ENCODE measurements at places on chromosomes 13 and 19. TPM values are rescaled to one million over a fixed set of nuclear protein-coding genes. Genes with fewer than 3 reads are reported as not detected.

DNA sequence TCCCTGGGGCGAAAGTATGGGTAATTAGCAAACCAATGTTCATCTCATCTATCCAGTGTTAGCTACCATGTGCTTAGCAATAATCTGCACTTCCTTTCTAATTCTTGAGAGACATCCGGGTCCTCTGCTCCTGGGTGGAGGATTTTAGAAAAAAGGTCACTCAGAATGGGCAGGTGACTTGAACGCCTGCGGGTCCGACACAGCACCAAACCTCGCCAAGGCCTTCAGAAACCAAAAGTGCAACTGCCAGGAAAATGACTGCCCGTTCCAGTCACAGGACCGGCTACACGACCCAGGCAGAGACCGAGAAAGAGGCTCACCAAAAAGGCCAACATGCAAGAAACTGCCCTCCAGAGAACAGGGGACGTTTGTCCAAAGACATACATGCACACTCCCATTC is 39.9 kb downstream of the ZNF146 start:
- no peaks in the 10 kb centered on the region for H3K27me3 ChIP-seq
- H3K36me3 ChIP-seq = no peaks in the 10 kb centered on the region
- DNase-seq = no peak
- no peak overlapping the region for H3K27ac ChIP-seq
- H3K4me1 ChIP-seq = no peaks in the 10 kb centered on the region
- H3K4me3 ChIP-seq = no peak overlapping the region

Gene PRX
- 0.61 TPM for total RNA-seq

Gene NDUFA11
- total RNA-seq = 384 TPM

DNA sequence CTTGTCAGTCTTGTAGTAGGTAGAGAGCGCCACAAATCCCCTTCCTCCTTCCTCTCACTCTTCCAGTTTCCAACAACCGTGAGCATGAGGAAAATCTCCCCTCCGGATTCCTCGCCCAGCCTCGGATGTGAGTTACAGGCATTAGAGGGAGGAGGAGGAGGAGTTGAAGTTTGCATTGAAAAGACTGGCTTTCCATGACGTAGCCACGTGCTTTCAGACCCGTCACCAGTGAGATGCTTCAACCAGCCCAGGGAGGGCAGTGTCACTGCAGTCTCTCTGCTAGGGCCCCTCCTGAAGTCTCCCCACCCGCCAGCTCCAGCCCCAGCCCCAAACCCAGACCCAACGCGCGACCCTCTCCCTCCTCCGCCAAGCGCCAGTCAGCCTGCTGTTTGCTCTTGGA is 442 bp upstream of the FGF14 start:
- H3K27me3 ChIP-seq = no peaks in the 10 kb centered on the region
- no peaks in the 10 kb centered on the region for H3K4me1 ChIP-seq
- no peak overlapping the region for H3K27ac ChIP-seq
- no peak for DNase-seq

GRCh38 chr13:68551701-68552522 is 1321.8 kb upstream of the PCDH9 start:
- peak overlapping the region; percentile 14 for H3K4me3 ChIP-seq
- no peak overlapping the region for H3K27ac ChIP-seq
- no peak for DNase-seq
- 0 out of 2 replicates have a peak, but pooled peaks cover 6% of the 10 kb centered on the region for H3K4me1 ChIP-seq
- no peaks in the 10 kb centered on the region for H3K36me3 ChIP-seq

GRCh38 chr19:21430675-21431074 is 33.7 kb downstream of the ZNF493 start:
- DNase-seq = no peak
- H3K4me1 ChIP-seq = no peaks in the 10 kb centered on the region
- no peaks in the 10 kb centered on the region for H3K36me3 ChIP-seq
- no peaks in the 10 kb centered on the region for H3K27me3 ChIP-seq
- no peak overlapping the region for H3K27ac ChIP-seq

GRCh38 chr13:46373623-46374022 is 13.4 kb downstream of the RUBCNL start:
- no peaks in the 10 kb centered on the region for H3K4me1 ChIP-seq
- no peaks in the 10 kb centered on the region for H3K27me3 ChIP-seq
- H3K4me3 ChIP-seq = no peak overlapping the region
- H3K36me3 ChIP-seq = no peaks in the 10 kb centered on the region
- DNase-seq = no peak

- H3K4me3 ChIP-seq = peak overlapping the region; percentile 76
- peak; percentile 63 for DNase-seq
- H3K27ac ChIP-seq = no peak overlapping the region
- H3K4me1 ChIP-seq = peaks cover 16% of the 10 kb centered on the region
- no peaks in the 10 kb centered on the region for H3K27me3 ChIP-seq
These were observed 384 bp downstream of the TRAPPC2B start for GRCh38 chr19:57363688-57364181.

Gene EFNB2
- not detected for total RNA-seq

DNA sequence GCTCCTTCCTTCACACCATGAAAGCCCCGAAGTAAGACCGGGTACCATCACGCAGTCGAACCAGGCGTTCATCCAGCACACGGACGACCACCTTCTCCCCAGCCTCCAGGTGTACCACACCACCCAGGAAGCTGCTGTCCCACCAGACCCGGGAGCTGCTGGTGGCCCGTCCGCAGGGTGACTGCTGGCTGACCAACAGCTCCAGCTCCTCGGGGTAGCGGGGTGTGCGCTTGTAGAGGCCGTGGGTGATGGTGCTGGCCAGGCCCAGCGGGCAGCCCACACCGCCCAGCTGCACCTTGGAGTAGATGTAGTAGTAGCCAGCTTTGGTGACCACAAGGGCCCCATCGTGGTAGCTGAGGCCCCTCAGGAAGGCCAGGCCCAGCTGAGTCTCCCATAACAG is 5.0 kb downstream of the TNFSF14 start:
- no peaks in the 10 kb centered on the region for H3K27me3 ChIP-seq
- no peak overlapping the region for H3K27ac ChIP-seq
- no peaks in the 10 kb centered on the region for H3K36me3 ChIP-seq
- H3K4me1 ChIP-seq = peaks cover 3% of the 10 kb centered on the region
- DNase-seq = no peak
- no peak overlapping the region for H3K4me3 ChIP-seq

Data from Karpas-422 (cell line).